ENCODE measurements at places on chromosomes 2 and 18.
A peak's percentile ranks its signal among the peaks of the same experiment; 100 is the strongest.

GRCh38 chr2:239979243-239980023, 45.7 kb downstream of the NDUFA10 start:
- no peak for DNase-seq

DNA sequence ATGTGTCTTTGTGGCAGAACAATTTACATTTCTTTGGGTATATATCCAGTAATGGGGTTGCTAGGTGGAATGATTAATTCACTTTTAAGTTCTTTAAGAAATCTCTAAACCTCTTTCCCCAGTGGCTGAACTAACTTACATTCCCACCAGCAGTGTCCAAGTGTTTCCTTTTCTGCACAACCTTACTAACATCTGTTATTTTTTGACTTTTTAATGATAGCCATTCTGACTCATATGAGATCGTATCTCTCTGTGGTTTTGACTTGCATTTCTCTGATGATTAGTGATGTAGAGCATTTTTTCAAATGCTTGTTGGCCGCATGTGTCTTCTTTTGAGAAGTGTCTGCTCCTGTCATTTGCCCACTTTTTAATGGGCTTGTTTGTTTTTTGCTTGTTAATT, 43.1 kb upstream of the PTH2R start:
- no peak for DNase-seq

DNA sequence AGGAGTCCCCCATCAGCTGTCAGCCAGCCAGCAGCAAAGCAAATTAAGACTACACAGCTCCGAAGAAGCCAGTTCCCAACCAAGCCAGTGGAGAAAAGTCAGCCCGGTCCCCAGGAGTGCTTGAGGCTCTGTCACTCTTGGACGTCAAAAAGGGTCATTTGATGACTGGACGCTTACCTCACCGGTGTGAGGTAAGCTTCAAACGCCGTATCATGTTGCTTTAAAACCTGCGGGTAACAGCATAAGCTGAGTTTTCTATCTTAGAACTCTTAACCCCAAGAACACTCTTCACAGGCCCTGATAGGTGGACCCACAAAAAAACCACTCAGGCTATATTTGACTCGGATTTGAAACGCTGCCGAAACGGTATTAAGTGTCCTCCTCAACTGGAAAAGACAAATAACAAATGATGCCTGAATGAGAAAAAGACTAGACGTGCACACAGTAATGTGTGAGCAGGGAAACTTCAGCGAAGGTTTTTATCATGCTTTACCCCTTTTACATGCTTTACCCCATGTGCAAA, 682 bp upstream of the LNPK start:
- no peak for DNase-seq

GRCh38 chr18:14117606-14118005, 14.6 kb downstream of the ZNF519 start:
- DNase-seq: no peak

DNA sequence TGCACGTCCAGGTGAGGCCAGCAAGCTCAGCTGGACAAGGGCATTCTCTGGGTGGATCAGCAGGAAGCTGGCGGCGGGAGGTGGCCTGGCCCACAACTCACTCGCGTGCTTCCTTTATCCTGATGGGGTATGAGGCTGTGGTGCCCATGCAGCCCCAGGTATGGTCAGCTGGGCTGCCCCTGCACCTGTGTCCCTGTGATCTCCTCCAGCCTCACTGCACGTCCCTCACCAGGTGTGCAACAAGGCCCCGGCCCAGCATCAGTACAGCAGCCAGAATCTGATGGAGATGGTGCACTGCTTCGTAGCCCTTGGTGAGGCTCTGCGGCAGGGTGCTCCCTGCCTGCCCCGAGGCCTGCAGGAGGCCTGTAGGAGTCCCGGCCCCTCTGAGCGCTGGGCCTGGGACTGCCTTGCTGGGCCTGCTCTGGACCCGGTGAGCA, 17.6 kb downstream of the MROH2A start:
- no peak for DNase-seq

GRCh38 chr2:218895759-218896500, 15.3 kb downstream of the WNT10A start:
- DNase-seq: no peak

DNA sequence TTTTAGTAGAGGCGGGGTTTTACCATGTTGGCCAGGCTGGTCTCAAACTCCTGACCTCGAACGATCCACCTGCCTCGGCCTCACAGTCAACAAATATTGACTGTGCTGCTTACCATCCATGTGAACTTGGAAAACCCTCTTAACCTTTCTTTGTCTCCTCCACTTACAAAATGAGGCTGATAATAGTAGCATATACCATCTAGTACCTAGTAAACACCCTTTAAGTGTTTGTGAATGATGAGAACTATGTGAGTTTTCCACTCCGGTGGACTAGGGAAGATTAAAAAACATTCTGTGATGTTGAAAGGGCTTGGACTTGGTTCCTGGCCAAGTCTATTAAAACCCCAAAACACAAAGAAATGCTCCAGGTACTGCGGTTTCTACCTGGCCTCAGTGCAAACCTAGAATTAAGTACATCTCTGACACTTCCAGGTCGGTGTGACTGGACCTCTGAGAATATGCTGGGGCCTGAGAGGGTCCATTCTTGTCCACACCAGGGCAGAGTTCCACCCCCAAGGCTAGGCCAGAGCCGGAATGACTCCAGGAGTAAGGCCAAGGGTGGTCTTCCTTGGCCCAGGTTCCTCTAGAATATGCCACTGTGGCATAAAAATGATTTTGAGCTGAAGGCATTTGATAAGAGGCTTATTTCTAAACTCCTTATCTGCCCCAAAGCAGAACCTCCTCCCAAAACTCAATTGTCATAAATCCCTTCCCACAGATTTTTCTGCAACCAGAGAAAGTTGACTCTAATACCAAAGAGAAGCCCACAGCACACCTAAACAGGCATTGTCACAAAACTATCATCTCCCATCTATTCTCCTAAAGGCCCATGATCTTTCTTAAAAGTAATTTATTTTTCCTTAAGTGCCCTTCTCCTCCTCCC, 217.5 kb downstream of the TGIF1 start:
- DNase-seq: no peak

- no peak for DNase-seq
These were observed 970.6 kb upstream of the ACVR2A start for GRCh38 chr2:146874260-146874658.

- no peak for DNase-seq
These were observed 59.6 kb downstream of the NCKAP5 start for GRCh38 chr2:133508546-133509165.

GRCh38 chr18:11040823-11041656, 108.3 kb downstream of the PIEZO2 start:
- DNase-seq: peak; percentile 11

GRCh38 chr18:77015169-77015568, 117.4 kb downstream of the MBP start:
- no peak for DNase-seq

GRCh38 chr2:2263196-2263829, 67.8 kb downstream of the MYT1L start:
- DNase-seq: no peak

DNA sequence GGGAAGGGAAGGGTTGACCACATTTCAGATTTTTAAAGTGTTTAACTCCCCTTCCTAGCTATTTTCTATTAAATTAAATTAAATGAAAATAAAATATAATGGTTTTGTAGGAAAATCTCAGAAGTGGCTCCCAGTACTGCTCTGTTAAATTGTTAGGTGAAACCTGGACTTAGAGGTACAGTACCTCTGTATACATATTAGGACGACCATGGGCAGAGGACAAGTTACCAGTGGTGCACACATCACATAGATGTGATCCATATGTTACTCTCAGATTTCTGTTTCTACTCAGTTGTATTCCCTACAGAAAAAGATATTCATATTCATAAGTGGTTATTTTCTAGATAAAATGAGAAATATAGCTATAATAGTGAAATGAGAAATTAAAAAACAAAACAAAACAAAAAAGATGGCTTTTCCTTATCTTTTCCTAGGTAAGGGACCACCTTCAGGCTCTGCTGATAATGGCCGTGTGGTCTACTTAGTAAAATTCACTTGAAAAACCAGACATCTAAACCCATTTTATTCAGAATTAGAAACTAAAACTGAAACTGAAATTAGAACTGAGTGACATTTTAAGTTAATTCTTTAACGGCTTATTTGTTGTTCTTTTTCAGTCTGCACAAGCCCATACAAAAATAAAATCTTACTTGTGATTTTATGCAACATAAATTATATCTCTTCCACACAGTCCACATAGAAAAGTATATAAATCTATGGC, 832.5 kb upstream of the CHAC2 start:
- DNase-seq: no peak

DNA sequence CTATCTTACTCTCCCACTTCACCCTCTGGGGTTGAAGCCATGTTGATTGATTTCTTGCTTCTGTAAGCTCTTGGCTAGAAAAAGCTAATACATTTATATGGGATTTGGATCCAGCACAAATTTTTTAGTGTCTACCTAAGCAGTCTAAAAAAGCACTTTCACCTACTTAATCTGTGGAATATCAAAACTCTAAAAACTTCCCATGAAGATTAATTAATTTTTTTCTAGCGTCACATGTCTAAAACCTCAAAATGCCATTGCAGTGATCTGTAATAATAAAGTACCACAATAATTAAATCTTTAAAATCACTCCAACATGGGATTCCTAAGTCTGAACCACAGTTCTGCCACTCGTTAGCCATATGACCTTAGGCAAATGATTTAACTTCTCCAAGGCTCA, 180.1 kb downstream of the EN1 start:
- DNase-seq: no peak

GRCh38 chr2:234823196-234823876, 128.5 kb upstream of the SH3BP4 start:
- DNase-seq: no peak

DNA sequence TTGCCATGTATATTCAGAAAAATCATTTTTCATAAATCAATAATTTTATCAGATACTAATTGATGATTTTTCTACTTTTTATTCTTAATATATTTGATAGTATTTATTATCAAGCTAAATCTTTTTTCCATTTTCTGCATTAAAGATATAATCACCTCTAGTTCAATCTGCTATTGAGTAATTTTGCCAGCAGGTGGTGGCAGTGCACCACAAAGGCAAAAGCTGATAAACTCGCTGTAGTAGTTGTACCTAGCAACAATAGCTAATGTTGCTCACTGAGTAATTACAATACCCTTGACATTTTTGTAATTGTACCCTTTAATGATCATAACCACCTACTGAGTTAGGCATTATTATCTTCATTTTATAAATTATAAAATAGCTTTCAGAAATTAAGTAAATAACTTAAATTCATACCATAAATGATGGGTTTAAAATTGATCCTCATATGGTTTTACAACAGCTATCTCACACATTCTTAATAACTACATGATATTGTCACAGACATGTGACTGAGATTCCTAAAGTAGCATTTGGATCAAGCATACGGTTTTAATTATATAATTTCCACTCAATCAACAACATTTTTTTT, 52.0 kb upstream of the CALCRL start:
- DNase-seq: peak; percentile 52

DNA sequence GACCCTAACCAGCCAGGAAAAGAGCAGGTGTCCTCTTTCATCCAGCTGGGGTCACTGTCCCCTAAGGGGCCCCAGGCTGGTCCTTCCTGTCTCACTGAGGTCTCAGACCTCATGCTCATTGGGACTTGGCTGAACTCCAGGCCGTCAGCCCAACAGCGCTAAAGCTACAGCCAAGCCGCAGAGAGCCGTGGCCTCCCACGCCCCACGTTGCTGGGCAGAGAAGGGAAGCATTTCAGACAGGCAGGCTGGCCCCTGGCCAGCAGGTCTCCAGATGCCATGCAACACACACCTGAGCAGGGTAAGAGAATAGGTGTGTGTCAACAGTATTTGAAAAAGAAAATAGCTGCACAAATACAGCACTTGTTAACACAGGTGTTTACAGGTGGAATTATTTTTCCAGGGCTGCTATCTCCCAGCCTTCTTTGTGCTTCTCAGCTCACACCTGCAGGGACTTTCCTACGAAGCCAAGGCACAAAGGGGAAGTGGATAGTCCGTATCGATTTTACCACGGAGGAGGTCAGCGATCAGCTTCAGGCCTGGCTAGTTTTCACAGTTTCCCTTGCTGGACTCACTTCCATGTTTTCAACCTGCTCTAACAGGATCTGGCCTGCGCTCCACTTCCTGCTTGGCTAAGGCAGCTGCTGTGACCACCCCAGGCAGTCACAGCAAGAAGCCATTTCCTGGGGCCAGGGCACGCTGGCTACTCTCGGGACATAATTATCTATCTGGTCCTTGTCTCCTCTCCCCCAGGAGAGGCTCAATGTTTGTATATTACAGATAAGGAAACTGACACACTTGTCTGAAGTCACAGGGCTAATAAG, 156.1 kb upstream of the ID2 start:
- no peak for DNase-seq

- DNase-seq: no peak
These were observed 60.3 kb downstream of the SH3BP4 start for GRCh38 chr2:235011929-235012631.

DNA sequence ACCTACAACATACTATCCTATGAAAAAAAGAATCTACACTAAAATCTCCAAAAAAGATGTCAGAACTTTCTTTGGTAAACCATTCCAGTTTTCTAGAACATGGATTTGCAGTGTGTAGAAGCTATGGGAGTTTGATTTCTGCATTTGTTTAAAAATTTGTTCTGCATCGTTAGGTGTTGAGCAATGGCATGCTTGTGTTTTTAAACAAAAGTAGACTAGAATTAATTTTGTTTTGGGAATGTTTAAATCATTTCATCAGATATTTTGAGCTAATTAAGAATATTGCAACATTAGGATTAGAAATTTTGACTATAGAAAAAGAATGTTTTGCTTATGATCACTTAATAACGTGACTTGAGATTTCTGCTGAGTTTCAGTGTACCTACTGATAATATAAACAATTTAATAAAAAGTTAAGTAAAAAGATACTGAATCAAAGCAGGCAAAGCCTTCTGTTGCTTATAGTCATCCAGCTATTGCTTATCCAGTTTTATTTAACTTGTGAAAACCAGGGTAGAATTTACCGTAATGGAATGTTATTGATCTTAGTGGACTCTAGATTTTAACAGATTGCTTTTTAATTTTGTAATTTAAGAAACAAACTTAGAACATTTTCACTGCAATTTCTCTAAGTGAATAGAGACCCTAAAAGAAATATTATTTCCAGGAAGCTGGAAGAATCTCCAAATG, 7.2 kb upstream of the TMEM182 start:
- DNase-seq: no peak

GRCh38 chr2:202100176-202100575, 27.1 kb downstream of the KIAA2012 start:
- no peak for DNase-seq

GRCh38 chr2:144920755-144921530, 401.0 kb upstream of the ZEB2 start:
- DNase-seq: no peak
